ENCODE measurements at places on chromosomes 4 and X.
A peak's percentile ranks its signal among the peaks of the same experiment; 100 is the strongest.

DNA sequence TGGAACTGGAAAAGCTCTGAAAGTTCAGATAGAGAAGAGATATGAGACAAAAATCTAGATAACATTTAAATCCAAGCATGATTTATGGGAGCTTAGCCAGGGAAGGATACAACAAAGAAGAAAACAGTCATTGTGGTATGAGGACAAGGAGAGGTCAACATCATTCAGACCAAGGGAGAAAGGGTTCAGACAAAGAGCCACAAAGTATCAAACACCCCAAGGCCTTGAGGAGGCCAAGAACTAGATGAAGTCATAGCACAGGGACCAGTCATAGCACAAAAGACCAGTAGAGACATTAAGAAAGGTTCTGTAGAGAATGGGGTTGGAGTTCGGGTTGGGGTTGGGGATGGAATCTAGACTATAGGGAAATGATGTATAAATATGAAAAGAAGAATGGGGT is 77.4 kb upstream of the NAP1L5 start:
- DNase-seq: peak; percentile 9

- peak; percentile 6 for DNase-seq
These were observed 59.2 kb downstream of the PTPN13 start for GRCh38 chr4:86653237-86653865.

GRCh38 chrX:22310779-22311178 is 38.1 kb downstream of the CBLL2 start:
- DNase-seq: no peak

DNA sequence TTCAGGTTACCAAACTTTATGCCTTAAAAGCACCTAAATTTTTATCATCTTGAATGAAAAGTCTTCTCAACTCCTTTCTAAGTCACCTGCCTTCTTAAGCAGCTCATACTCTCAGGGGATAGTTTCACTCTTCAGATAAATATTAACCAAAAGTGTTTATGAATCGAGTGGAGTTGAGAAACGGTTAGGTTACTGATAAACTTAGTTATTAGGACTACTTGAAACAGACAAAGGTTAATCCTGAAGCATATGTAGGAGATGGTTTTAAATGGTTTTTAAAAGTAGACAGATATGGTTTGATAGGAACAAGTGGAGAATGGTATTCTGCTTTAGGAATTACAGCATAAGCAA is 32.8 kb downstream of the CLDN22 start:
- DNase-seq: no peak

DNA sequence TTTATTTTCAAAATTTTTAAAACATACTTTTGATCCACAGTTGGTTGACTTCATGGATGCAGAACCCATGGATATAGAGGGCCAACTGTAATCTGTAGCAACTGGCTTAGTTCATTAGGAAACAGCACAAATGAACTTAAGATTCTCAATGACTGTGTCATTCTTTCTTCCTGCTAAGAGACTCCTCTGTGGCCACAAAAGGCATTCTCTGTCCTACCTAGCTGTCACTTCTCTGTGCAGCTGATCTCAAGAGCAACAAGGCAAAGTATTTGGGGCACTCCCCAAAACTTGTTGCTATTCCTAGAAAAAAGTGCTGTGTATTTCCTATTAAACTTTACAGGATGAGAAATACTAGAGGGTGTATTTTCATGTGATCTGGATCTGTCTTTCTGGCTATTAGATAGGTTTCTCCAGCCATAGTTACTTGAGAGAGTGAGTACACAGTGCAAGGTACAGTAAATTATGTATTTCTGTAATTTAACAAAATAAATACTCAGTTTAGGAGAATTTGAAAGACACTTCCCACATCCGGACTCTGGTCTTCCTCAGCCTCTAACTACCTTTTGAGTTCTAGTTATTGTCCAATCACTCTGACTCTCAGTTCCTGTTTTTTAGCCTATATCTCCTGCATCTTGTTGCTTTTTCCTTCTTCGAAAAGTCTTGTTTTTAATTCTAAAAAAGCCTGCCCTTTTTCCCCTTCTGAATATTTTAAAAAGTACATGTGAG is 21.8 kb downstream of the TLR2 start:
- DNase-seq: no peak

GRCh38 chr4:20723019-20723418 is 22.8 kb downstream of the PACRGL start:
- DNase-seq: no peak

DNA sequence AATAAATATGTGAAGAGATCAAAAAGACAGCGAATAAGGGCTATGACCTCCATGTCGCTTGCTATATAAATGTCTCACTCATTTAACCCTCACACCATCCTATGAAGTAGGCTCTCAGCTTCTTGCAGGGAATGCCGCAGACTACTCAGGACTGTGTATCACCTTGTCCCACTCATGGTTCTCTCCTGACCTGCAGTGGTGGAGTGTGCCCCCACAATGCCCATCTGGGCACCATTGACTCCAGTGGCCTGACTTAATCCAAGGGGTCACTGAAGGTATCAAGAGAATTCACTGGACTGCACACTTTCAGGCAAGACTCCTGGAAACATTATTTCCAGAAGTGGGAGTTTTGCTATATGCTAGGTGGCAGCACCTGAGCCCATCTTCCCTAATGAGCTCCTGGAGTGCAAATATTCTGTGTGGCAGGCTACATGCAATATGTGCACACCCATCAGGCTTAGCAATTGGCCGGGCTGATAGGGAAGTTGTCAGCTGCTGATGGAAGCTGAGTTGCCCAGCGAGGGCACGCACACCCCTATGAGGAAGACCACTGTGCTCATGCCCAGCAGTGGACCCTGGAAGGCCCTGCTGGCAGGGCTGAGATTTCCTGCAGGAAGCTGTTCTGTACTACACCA is 8.2 kb upstream of the EFNB1 start:
- no peak for DNase-seq
